ENCODE measurements at places on chromosomes 6 and 20. TPM values are rescaled to one million over a fixed set of nuclear protein-coding genes. Genes with fewer than 3 reads are reported as not detected.

Gene MTFR2
- 8.5 TPM for total RNA-seq

Gene TCP11
- not detected for total RNA-seq

Gene SOX4
- total RNA-seq = 169 TPM

Gene TRIM15
- total RNA-seq = 0.35 TPM

Gene ZNF831
- total RNA-seq = 0.04 TPM

Gene IPCEF1
- total RNA-seq = 1.2 TPM

Gene WFDC10B
- total RNA-seq = 0.42 TPM

DNA sequence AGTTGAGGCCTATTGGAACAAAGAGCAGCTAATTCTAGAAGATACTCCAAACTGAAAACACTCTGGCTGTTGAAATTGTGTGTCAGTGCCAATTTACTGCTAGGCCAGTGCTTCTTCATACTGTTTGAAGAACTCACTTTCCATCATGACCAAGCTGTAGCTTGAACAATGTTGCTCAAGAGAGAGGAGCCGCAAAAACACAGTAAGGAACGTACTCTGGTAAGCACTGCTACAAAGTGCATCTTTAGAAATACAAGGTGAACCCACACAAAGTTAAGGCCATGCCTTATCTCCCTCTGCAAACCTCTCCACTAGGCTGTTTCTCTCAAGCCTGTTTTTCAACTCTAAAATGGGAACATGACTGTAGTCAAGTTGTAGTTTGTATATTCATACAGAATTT lies 74.5 kb upstream of the TULP1 start:
- peaks cover 4% of the 10 kb centered on the region for H3K4me1 ChIP-seq
- no peaks in the 10 kb centered on the region for H3K36me3 ChIP-seq
- H3K4me3 ChIP-seq = no peak overlapping the region
- H3K27me3 ChIP-seq = no peaks in the 10 kb centered on the region
- no peak for DNase-seq

All from WTC11 (cell line).